Stimulated activated CD4-positive, alpha-beta T cell treated with anti-CD3 and anti-CD28 coated beads, Interleukin-12 subunit alpha, Interleukin-12 subunit beta, amount 100 ng/mL, for 4 hours (primary cell): ENCODE measurements at places on chromosomes 4 and X.

- no peak for DNase-seq
These were observed 155.7 kb upstream of the GPRIN3 start for GRCh38 chr4:89463341-89463740.

DNA sequence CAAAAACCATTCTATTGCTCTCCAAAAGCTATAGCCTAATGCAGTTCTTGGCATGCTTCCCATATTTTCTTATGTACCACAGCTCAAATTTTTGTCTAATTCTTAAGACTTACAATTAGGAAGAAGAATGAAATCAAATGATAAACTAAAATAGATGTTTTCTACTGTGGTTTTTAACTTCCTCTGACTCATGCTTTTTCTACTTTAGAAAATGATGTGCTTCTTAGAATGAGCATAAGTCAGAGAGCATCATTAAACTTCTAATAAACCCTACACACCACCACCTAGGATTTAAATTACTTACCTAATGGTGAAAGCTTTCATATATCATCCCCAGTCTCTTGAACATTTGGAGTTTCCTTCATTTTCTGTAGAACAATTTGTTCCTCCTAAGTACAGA, 217.0 kb upstream of the NDST3 start:
- DNase-seq, result no peak

GRCh38 chr4:111283066-111283677, 660.3 kb upstream of the PITX2 start:
- peak; percentile 25 for DNase-seq

DNA sequence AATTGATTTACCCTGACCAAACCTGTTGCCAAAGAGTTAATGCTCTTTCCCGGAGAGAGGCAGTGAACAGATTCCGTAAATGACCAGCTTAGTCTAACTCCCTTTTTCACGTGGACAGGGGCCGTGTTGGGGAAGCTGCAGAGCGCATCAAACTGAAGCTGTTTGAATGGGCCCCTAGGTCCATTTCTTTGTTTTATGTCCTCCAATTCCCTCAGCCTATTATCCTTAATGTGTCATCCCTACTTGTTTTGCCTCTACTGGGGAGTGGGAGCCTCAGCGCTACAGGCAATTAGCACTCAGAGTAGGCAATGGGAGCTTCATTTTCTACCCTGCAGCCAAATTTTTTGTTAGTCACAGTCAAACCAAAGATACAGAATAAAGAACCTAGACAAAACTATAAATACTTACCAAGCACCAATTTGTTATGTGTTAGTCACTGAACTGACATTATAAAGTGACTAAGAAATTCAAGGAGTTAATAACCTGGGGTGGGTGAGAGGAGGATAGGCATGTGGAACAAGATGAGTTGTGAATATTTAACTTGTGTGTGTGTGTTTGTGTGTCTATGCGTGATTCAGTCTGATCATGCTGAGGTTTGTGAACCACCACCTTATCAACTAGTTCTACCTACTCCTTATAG, 417.4 kb downstream of the PACRGL start:
- DNase-seq, result no peak

- DNase-seq, result no peak
These were observed 1522.9 kb downstream of the PCDH18 start for GRCh38 chr4:136009258-136009832.

- DNase-seq, result no peak
These were observed 40.4 kb upstream of the PDHA1 start for GRCh38 chrX:19303256-19303880.

DNA sequence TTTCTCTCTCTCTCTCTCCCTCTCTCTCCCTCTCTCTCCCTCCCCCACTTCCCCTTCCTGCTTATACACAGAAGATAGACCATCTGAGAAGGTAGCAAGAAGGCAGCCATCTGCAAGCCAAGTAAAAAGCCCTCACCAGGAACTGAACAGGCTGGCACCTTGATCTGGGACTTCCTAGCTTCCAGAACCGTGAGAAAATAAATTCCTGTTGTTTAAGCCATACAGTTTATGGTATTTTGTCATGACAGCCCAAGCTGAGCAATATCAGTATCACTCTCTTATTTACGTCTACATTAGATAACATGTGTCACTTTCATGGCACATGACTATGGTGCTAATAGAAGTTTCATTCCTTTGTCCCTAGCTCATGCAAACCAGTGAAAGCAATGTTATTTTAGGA, 581.1 kb downstream of the INPP4B start:
- DNase-seq, result no peak

DNA sequence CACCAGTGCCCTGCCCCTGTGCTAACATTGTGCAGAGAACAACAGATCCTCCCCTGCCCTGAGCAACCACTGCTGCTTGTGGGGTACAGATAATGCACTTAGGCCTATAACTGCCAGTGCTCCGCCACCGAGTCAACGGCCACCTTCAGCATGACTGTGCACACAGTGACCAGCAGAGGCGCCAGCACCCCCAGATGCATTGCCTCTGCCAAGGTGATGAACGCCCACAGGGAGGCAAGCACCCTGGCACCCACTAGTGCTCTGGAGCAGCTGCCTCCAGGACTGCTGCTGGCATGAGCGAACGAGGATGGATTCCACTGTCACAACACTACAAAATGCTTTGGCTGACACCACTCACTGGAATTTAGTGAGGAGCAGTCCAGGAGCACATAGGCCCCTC, 38.2 kb downstream of the SPIN2B start:
- no peak for DNase-seq

DNA sequence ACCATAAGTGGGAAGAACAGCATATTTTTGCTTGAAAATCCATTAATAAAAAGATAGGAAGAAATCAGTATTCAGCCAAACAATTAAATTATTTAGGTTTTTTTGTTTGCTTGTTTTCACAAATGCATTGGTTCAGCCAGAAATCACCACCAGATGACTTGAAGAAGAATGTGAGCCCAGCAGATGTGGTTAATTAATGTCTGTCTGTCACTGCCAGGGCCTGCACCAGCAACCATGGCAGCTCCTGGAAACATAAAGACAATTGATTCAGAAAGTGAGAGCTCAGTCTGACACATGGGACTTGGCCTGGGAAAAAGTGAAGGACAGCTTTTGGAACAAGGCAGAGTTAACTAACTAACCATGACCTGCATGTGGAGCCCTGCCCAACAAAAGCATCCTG, 74.0 kb downstream of the MAOB start:
- no peak for DNase-seq

DNA sequence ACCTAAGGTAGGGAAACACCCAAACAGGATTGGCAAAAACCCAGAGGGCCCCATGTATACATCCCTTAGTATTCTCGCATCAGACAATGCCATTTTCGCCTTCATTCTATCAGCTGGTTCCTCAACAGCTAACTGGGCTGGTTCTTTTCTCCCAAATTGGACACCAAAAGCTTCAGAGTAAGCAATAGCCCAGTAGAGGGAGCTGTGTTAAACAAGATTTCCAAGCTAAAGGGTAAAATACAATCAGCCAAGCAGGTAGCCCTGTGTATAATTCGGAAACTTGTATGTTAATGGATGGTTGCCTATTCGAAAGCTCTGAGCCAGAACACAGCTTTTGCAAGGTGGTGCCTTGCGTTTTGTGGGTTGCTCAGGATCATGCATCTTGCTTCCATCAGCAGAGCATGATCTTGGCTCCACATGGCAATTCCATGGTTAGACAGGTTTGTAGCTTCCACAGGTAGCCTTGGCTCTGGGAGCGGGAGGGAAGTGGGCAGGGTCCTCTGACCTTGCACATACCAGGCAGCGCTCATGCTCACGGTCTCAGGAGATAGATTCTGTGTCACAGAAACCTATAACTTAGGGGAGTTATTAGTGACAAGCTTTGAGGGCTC, 115.2 kb upstream of the LNX1 start:
- no peak for DNase-seq

DNA sequence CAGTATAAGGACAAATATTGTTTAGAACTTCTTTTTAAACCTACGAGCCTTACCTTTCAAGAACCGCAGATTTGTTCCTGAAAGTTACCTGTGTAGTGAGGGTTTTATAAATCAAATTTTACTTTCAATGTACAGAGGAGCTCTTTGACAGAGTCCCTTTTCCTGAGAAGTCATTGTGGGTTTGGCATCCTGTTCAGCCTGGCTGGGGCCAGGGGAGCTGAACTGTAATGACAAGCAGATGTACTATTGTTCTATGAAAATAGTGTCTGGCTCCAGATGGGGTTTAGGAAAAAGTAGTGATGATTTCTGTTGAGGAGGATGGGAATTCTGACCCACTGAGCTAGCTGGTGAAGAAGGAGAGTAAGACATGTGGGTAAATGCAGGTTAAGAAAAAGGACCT, 196.2 kb upstream of the PGRMC2 start:
- no peak for DNase-seq

GRCh38 chrX:40054793-40055192, 43.0 kb downstream of the BCOR start:
- no peak for DNase-seq

- no peak for DNase-seq
These were observed 34.2 kb downstream of the ARAP2 start for GRCh38 chr4:36209941-36210649.

- DNase-seq, result no peak
These were observed 10.3 kb downstream of the PLCXD1 start for GRCh38 chrX:291411-291901.
